ENCODE measurements at places on chromosomes 13 and 19.
A peak's percentile ranks its signal among the peaks of the same experiment; 100 is the strongest.

DNA sequence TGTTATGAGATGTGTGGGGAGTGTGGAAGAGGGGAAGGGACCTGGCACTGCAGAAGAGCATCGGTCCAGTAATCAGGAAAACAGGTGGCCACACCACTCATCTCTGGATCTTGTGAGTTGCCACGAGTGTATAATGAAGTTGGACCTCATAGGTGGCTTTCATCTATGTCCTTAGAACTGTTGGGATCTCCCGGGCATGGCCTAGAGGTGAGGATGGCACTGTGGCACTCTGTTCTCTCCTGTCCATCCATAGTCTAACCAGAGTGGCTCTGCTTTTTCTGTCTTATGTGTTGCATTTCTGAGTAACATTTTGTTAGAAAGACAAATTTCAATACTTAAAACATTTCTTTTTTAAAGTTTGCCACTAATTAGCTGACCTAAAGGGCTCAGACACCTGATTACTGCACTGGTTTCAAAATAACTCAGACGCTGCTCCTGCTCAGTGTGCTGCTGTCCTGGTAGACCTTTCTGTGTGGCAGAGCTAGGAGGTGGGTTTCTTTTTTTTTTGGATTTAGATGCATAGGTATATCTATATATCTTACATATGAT lies 5.5 kb downstream of the CNMD start:
- no peak for DNase-seq

- no peak for DNase-seq
These were observed 17.3 kb downstream of the NUFIP1 start for GRCh38 chr13:44971656-44972595.

DNA sequence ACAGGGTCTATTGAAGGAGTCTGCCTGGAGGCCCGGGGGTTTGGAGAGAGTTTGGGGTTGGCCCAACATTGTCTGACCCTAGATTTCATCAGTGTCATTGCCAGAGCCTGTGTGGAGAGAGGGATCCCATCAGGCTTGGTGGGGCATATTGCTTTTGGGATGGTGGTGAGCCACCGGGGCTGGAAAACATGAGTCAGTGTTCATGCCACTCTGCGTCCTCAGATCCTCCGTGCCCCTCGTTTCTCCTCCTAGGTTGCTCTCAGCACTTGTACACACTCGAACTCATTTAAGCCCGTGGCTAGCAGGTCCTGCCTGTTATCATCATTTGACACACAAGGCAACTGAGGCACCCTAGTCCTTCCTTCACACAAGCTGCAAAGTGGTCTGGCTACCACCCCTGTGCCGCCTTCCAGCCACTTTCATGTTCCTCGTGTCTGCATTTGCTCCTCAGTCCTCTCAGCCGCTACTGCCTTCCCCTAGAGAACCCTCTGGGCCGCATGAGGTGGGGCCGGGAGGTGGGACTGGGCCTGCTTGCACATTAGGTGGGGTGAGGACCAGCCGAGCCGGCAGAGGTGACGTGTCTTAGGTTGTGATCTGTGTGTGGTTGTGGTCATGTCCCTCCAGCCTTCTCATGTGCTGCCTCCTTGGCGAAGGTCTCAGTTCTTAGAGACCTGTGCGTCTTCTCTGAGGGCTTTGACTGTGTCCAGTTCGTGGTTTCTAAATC lies 3.6 kb downstream of the NACC1 start:
- peak; percentile 41 for DNase-seq

DNA sequence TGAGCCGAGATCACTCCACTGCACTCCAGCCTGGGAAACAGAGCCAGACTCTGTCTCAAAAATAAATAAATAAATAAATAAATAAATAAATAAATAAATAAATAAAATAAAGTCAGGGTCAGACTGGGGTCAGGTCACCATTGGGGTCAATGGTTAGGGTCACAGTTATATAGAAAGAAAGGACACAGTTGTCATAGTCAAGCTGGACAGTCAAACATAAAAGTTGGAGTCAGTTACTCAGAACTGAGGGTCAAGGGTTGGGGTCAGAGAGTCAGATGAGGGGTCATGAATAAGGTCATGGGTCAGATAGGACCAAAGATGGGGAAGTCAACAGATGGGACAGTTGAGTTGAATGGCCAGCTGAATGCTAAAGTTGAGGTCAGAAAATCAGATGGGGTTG lies 16.7 kb upstream of the EPOR start:
- DNase-seq: no peak

- DNase-seq: no peak
These were observed 97.1 kb downstream of the SIPA1L3 start for GRCh38 chr19:38004186-38004520.

GRCh38 chr13:94139393-94139995 lies 340.0 kb downstream of the DCT start:
- DNase-seq: peak; percentile 3

GRCh38 chr19:11769995-11770394 lies 3.2 kb downstream of the ZNF441 start:
- no peak for DNase-seq

DNA sequence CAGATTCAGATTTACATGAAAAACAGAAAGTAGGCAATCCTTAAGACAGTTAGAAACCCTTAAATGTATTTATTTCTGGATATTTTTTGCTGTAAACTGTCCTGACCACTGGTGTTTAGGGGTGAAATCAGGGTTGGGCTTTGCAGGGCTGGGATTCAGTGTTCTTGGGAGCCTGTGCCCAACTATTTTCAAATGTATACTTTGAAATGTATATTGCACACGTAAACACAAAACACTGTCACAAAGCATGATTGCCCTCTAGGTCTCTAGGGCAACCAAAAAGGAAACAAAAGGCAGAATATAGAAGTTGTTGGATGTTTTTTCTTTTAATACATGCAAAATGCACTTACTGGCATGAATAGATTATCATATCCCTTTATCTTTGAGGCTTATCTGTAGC lies 1185.4 kb downstream of the DIAPH3 start:
- DNase-seq: no peak

DNA sequence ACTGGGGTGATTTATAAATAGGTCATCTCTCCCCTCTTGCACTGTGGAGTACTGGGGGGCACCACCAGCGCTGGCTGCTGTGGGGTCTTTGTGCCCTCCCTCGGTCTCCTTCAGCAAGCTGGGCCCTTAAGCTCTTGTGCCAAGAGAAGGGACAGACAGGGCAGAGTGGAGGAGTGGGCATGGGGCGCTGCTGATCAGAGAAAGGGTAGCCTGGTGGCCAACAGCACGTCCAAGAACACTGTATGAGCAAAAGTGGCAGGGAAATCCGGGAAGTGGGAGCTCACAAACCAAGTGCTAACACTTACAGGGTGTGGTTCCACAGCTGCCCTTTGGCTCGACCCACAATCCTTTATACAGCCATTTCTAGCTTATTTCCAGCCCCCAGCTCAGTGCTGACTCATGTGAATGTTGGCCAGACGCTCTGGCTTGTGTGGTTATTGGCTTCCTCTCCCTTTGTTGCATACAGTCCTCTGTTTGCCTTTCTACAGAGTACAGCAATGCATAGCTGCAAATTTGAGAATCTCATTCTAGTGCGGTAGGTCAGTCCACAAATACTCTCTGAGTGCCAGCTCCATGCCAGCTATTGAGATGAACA lies 298.8 kb downstream of the SHISA2 start:
- DNase-seq: peak; percentile 62

GRCh38 chr19:35729763-35730162 lies 12.0 kb downstream of the KMT2B start:
- no peak for DNase-seq

GRCh38 chr13:82925114-82925513 lies 957.2 kb downstream of the SLITRK1 start:
- DNase-seq: no peak

DNA sequence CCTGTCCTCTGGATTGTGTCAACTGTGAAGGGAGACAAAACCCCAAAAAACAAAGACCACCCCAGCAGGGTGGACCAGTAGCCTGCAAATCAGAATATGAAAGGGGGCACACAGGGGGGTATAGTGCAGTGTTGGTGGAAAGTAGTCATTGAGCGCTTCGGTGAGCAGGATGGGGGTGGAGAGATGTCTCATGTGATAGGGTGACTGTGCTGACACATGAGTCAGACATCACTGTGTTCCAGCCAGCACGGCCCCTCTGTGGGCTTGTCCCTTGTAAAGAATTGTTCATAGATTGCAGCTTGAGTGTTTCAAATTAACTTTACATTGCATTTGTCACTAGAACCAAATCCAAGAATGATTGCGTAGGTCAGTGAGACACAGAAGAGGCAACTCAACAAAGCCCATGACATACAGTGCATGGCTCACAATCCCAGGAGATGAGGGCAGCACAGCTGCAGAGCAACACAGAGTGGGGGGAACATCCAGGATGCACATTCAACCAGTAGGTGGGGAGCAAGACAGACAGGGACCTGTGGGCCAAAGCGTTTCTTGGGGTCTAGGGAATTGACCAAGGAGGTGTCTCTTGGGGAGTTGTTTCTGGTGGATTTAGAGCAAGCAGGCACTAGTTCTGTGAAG lies 7.5 kb downstream of the ZNF440 start:
- peak; percentile 78 for DNase-seq

GRCh38 chr13:78759704-78760103 lies 100.7 kb upstream of the OBI1 start:
- DNase-seq: no peak

- DNase-seq: peak; percentile 27
These were observed 518 bp downstream of the TFDP1 start for GRCh38 chr13:113584870-113585671.

DNA sequence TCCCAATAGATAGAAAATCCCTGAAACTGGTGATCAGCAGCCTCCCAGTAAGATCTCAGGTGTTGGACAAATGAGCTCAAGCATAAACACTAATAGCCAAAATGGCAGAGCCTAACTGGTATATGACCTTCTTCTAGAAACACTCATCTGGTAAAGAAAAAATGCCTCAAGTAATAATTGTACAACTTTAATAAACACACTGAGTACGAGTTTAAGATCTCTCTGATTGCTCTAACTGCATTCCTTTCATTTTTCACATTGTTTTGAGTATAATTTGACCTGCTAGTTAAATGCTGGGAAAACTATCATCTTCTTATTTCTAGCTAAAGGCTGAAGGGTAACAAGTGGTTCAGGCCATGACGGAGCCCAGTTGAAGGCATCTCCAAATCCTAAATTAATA lies 2009.5 kb upstream of the PCDH20 start:
- peak; percentile 13 for DNase-seq

GRCh38 chr19:29559743-29560142 lies 33.9 kb downstream of the VSTM2B start:
- no peak for DNase-seq

GRCh38 chr19:1495799-1496713 lies 5.1 kb downstream of the REEP6 start:
- DNase-seq: no peak

DNA sequence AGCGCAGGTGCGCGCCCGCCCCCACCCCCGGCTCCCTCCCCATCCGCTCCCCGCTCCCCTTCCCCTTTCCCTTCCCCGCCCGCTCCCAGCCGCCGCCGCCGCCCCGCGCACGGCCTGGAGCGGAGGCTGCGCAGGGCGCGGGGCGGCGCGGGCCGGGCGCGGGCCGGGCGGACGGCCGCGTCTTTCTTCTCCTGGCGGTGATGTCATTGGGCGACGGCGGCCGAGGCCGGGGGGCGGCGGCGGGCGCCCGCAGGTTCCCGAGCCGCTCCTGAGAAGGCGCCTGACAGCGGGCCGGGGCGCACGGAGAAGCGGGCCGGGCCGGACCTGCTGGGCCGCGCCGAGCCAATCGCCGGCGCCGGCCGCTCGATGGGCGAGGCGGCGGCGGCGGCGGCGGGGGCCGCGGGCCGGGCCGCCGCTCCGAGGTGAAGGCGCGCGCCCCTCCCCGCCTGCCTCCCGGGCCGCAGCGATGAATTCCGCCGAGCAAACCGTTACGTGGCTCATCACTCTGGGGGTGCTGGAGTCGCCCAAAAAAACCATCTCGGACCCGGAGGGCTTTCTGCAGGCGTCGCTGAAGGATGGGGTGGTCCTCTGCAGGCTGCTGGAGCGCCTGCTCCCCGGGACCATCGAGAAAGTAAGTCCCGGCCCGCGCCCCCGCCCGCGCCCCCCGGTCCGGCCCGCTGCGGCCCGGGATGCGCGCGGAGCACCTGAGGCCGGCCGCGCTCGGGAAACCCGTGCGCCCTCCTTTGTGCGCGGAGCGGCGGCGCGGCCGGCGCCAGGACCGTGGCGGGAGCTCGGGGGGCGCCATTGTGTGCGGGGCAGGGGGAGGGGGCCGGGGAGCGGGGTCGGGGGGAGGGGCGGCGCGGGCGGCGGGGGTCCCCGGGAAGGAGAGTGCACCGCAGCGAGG lies at the start of gene ARHGEF7:
Gene ARHGEF7 (plus strand): TSS at position 250 of the 904 bp plus-strand sequence. CDS start 217 bp downstream, at position 467.
- peak; percentile 6 for DNase-seq

DNA sequence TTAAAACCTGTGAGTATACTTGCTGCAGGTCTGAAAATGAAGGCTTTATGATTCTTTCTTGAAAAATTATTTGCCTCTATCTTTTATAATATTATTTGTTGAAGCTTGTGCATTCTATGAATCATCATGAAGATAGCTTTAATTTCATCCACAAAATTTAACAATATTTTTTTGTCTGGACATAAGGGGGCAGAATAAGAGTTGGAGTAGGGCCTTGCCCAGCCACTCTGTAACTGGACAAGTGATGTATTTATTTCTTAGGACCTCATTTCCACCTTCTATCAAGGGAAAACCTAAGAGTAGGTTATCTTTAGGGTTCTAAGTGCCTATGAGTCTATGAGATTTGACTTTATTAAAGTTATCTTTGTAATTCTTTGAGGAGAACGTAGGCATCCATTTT lies 49.9 kb downstream of the N4BP2L1 start:
- no peak for DNase-seq

- DNase-seq: no peak
These were observed 16.4 kb upstream of the ZNF492 start for GRCh38 chr19:22617614-22618320.

- DNase-seq: no peak
These were observed 3.8 kb downstream of the RFXAP start for GRCh38 chr13:36822785-36823184.

DNA sequence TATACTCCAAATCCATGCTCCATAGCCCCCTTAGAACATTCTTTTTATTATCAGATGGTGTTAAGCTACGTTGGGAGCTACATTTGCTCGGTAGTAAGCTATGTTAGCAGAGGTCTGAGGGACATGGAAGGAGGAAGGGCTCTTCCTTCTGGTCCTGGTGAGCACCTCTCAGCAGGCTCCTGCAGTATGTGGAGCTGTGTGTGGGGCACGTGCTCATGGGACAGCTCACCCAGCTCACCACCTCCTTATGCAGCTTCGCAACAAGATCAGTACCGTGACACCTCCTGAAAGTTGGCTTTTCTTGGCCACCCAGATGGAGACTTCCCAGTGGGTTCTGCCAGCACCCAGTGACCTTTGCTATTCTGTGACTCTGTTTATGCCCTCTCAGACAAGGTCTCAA lies 400.5 kb upstream of the SLC10A2 start:
- no peak for DNase-seq

- no peak for DNase-seq
These were observed 1568.1 kb downstream of the EFNB2 start for GRCh38 chr13:104967376-104967775.

DNA sequence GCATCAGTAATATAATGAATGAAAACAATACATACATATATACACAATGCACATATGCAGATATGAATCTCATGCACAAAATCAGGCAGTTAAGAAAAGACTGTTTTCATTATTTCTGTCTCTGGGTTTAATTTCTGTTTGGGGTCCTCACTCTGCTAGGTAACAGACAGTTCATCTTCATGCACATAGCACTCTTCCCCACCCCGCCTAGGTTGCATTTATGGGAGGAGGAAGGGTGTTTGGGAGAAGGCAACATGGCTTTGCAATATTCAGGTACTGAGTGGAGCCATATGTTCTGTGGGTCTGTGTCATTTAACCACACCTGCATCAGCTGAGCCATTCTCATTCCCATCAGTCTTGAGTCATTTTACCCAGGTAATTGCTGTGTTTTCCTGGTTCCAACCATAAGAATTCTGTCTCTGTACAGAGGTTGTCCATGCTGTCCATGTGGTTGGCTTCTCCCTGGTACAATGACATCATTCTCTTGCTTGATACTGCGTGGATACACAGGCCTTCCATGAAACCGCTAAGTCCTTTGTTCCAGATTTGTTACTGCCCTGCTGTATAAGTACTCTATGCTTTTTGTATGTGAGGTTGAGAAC lies 45.3 kb downstream of the RFC3 start:
- peak; percentile 37 for DNase-seq

All from kidney tubule cell (primary cell).